ENCODE measurements at places on chromosomes 3 and 15.

- DNase-seq = no peak
These were observed 29.4 kb upstream of the XCR1 start for GRCh38 chr3:46056686-46057085.

- no peak for DNase-seq
These were observed 110.3 kb downstream of the ADAM10 start for GRCh38 chr15:58639002-58639756.

- DNase-seq = no peak
These were observed 346.2 kb downstream of the IGSF11 start for GRCh38 chr3:118688396-118688884.

GRCh38 chr3:99911433-99911832, 93.8 kb downstream of the CMSS1 start:
- DNase-seq = no peak

DNA sequence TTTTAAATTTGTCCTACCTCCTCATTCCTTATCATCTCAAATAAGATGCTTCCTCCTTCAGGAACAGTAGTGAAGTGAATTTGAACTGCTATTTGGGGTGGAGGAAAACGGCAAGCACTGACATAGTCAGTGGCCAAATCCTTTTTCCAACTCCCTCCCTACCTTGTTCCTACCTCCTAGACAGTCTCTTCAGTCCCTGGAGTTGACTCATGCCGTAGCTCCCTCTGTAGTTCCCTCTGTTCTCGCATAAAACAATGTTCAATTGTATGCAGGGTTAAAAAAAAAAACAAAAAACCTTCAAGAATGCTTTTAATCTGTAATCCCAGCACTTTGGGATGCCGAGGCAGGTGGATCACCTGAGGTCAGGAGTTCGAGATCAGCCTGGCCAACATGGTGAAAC, 1.4 kb downstream of the UBR1 start:
- DNase-seq = no peak

DNA sequence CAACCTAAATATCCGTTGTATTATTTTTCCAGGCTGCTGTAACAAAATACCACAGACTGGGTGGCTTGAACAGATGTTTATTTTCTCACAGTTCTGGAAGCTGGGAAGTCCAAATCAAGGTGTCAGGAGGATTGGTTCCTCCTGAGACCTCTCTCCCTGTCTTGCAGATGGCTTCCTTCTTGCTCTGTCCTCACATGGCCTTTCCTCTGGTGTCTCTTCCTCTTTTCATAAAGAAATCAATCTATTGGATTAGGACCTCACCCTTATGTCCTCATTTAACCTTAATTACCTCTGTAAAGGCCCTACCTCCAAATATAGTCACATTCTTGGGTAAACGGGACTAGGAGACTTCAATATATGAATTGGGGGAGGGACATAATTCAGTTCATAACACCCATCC, 89.2 kb upstream of the PLCL2 start:
- no peak for DNase-seq

GRCh38 chr3:121834157-121834670, 646 bp downstream of the IQCB1 start:
- DNase-seq = no peak

DNA sequence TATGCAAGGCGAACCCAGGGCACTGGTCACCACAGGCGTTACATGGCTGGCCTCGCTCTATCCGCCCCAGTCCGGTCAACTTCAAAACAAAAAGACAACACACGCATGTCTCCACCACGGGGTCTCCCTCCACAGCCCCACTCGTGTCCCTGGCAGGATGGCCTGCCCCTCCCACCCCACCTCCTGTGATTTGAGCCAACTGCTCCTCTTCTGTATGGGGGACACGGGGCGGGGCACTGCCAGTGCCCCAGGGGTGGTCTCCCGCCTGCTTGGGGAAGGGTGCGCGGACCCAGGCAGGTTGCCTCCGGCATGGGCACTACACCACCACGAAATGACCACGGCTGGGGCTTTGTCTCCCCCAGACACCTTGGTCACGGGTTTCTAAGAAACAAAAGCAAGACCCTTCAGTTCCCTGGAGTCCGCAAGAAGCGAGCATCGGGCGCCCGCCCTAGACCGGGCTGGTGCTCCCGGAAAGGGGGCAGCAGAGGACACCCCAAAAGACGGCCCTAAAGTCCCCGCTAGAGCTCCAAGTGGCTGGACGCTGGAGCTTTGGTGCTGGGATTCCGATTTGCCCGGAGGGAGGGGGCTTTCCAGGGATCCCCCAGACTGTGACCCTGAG, 219.3 kb upstream of the PRICKLE2 start:
- no peak for DNase-seq

Measured in naive thymus-derived CD8-positive, alpha-beta T cell (primary cell).